Immature natural killer cell (primary cell): ENCODE measurements at places on chromosomes 4 and X. TPM values are rescaled to one million over a fixed set of nuclear protein-coding genes. Genes with fewer than 3 reads are reported as not detected.

DNA sequence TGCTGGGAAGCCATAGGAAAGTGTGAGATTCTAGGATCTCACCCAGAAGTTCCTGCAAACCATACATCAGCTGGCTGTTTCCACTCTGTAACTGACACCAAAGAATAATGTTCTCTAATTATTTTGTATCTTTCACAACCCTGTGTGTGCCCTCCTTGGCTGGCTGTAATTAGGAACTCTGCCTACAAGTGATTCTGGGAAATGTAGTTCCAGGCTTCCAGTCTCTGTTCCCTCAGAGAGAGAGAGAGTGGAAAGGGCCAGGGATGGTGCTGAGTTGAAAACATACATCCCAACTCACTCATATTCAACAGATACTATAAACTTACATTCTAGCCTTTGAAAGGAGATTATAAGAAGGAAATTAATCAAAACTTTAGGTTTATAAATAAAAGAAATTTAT lies 57.5 kb upstream of the C1QTNF7 start:
- H3K27me3 ChIP-seq: peaks cover 8% of the 10 kb centered on the region
- H3K27ac ChIP-seq: no peak overlapping the region
- DNase-seq: no peak
- H3K36me3 ChIP-seq: peaks cover 3% of the 10 kb centered on the region
- H3K4me3 ChIP-seq: no peak overlapping the region

DNA sequence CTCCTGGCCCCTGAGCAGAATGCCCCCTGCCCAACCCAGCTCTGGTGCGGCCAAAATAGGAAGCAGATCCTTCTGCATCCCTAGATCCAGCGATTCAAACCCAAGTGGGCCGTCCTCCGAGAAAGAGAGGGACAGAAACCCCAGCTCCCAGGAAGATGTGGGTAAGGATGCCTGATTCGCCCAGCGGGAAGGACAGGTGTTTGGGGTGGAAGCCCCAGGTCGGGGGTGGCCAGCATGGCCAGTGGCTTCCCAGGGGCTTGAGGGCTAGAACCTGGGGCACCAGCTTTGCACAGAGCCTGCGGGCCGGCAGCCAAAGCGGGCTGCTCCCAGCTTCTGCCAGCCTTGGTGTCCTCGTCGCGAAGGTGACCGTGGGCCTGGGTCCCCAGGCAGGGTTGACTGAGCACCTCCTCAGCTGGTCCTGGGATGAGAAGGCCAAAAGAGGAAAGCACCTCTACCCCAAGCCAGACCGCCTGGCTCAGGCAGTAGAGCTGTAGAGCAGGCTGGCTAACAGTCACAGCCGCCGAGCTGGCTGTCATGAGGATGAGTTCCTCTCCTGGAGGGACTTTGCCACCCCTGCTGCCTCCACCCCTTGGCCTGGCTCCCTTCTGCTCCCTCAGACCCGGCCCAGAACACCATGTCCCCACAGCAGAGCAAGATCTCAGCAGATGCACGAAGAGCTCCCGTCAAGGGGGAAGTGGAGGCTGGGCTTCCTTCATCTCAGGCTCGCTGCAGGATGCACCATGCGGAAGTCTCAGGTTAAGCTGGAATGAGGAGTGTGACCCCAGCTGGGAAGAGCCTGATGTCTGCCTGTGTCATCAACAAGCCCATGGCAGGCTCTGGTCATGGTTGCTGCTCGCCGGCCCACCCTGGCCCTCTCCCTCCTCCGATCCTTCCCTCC lies 59.9 kb downstream of the CPZ start:
- no peak overlapping the region for H3K27ac ChIP-seq
- no peaks in the 10 kb centered on the region for H3K4me1 ChIP-seq
- DNase-seq: no peak
- no peak overlapping the region for H3K4me3 ChIP-seq
- H3K36me3 ChIP-seq: no peaks in the 10 kb centered on the region

DNA sequence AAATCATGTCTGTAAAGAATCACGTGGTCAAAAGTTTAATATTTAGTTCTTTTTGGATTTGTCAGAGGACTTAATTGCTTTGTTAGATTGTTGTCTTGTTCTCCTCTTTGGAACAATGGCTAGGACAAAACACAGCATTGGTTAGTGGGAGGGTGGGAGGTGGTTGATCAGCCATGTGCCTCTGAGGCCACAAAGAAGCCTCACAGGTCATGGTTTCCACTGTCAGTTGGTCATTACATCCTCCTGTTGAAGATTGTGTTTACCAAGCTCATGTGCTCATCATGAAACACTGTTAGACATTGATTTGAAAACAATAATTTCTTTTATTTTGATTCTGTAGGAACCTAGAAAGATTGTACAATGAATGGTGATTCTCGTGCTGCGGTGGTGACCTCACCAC lies 31.9 kb downstream of the ADD1 start:
- DNase-seq: no peak
- peaks cover 71% of the 10 kb centered on the region for H3K4me1 ChIP-seq
- peak overlapping the region; percentile 9 for H3K4me3 ChIP-seq
- H3K27ac ChIP-seq: peak overlapping the region; percentile 60
- H3K36me3 ChIP-seq: peaks cover 9% of the 10 kb centered on the region
- H3K27me3 ChIP-seq: no peaks in the 10 kb centered on the region

GRCh38 chr4:126513596-126513995 lies 1119.2 kb upstream of the INTU start:
- H3K36me3 ChIP-seq: no peaks in the 10 kb centered on the region
- H3K27me3 ChIP-seq: peaks cover 3% of the 10 kb centered on the region
- H3K4me3 ChIP-seq: no peak overlapping the region
- H3K27ac ChIP-seq: no peak overlapping the region
- no peak for DNase-seq

- H3K27ac ChIP-seq: no peak overlapping the region
- H3K4me1 ChIP-seq: no peaks in the 10 kb centered on the region
- H3K36me3 ChIP-seq: no peaks in the 10 kb centered on the region
- DNase-seq: no peak
- no peaks in the 10 kb centered on the region for H3K27me3 ChIP-seq
- no peak overlapping the region for H3K4me3 ChIP-seq
Measured at GRCh38 chr4:86098691-86099090, 261.2 kb downstream of the MAPK10 start.

DNA sequence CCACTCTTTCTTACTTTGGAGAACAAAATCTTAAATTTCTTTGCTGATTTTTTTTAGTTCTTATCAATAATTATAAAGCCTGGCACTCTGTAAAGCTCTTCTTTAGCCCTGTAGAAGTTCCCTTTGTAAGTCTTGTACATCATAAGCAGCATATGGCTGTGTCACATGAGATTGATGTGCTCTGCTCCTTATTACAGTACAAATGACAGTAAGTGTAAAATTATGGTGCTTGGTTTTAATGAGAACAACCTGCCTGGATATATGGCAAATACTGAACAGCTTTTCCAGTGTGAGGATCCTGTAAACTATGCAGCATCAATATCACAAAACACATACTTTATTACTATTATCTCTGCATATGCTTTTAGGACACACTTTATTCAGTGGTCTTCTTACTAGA lies 145.9 kb upstream of the GNPDA2 start:
- H3K4me1 ChIP-seq: no peaks in the 10 kb centered on the region
- DNase-seq: no peak
- H3K4me3 ChIP-seq: no peak overlapping the region
- H3K27me3 ChIP-seq: no peaks in the 10 kb centered on the region

DNA sequence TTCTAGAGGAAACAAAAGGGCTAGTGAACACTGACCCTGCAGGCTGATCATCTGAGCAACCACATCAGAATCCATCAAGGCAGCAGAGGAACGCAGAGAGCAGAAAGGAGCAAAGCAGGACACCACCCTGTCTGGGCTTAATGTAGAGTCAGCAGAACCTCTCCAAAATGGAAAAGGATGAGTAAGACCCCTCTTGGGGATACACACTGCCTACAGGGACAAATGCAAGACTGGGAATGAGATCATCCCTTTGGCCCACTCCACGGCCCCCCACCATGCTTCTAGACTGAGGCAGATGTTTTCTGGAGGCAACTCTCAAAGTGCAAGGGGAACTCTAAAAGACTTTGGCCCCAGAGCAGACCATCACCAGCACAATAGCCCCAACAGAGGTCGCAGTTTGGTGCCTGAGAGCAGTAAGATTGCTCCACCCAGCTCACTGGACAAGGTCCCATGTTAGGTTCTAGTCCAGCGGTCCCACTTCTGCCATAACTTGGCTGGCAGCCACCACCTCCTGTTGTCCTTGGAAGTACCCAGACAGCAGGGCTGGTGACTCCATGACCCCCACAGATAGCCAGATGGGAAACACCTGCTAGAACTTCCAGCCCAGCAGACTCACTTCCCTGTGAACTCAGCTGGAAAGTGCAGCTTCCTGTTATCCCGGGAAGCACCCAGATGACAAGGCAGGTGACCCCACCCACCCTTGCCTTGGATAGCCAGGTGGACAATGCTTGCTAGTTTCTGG lies 372.7 kb downstream of the INPP4B start:
- H3K4me3 ChIP-seq: no peak overlapping the region
- H3K27me3 ChIP-seq: peaks cover 2% of the 10 kb centered on the region
- H3K27ac ChIP-seq: no peak overlapping the region

DNA sequence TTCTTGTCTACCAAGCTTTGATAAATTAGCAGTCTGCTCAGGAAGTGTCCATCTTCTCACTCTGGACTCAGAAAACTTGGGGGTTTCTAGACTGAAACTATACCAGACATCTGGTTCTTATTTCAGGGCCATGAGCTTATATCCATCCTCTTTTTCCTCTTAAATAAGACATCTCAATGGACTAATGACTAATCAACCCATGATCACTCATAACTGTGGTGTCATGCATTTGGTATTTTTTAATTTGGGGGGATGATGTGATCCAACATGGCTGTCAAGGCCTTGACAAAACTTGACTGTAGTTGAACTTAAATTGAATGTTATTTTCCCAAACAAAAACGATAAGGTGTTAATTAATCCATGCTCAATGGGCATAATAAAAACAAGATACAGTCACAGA lies 87.8 kb downstream of the GPRASP3 start:
- no peaks in the 10 kb centered on the region for H3K36me3 ChIP-seq
- H3K27me3 ChIP-seq: no peaks in the 10 kb centered on the region
- no peak overlapping the region for H3K4me3 ChIP-seq

DNA sequence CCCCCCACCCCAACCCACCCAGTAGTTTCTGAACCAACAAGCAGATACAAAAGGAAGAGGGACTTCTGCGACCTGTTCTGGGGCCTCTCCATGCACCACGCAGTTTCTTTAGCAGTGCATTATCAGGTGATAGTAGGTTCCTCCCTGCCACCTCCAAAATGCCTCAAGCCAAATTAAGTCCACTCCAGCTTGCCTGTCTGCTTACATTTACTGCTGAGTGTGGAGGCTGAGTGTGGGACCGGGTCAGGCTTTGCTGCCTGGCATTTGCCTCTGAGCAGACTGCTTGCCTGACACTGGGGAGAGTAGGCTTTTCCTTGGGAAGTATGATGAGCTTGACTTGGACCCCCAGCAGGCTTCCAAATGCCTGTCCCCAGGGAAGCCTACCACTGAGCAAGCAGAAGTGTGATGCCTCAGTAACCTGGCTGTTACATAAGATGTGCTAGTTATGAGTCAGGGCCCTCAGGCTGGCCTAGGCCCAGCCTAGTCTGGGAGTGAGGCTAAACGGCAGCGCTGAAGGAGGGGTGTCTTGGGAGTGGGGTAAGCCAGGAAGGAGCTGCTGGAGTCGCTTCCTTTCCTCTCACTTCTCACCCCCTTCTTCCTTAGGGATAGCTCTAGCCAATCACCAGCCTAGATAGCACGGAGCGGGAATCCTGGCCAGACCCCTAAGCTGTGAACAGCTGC lies 9.0 kb downstream of the TSC22D3 start:
- H3K4me1 ChIP-seq: peaks cover 4% of the 10 kb centered on the region
- no peak overlapping the region for H3K27ac ChIP-seq
- no peak overlapping the region for H3K4me3 ChIP-seq
- no peaks in the 10 kb centered on the region for H3K36me3 ChIP-seq

GRCh38 chr4:177131736-177132135 lies 177.9 kb upstream of the NEIL3 start:
- no peak overlapping the region for H3K4me3 ChIP-seq
- no peaks in the 10 kb centered on the region for H3K36me3 ChIP-seq
- no peak for DNase-seq
- peaks cover 1% of the 10 kb centered on the region for H3K27me3 ChIP-seq
- H3K27ac ChIP-seq: no peak overlapping the region

- peaks cover 9% of the 10 kb centered on the region for H3K36me3 ChIP-seq
- DNase-seq: no peak
- no peaks in the 10 kb centered on the region for H3K4me1 ChIP-seq
- H3K27me3 ChIP-seq: peaks cover 5% of the 10 kb centered on the region
- H3K4me3 ChIP-seq: no peak overlapping the region
Measured at GRCh38 chr4:163195247-163195765, 28.6 kb upstream of the NAF1 start.

DNA sequence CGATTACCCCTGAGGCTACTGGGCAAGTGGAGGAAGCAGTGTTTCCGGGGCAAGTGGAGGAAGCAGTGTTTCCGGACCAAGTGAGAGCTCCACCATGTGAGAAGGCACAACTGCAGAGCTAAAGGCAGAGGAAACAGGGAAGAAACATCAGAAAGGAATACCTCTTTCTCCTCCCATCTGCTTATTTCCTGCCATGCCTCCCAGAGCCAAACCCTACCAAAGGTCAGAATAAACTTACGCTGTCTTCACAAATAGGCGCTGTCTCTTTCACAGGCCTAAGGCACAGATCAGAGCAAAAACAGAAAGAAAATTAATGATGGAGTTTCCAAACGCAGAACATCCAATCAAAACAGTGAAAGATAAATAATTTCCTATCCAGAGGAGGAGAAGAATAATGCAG lies 153.0 kb downstream of the ATOH1 start:
- no peak overlapping the region for H3K4me3 ChIP-seq
- DNase-seq: no peak
- peaks cover 8% of the 10 kb centered on the region for H3K36me3 ChIP-seq
- H3K4me1 ChIP-seq: no peaks in the 10 kb centered on the region
- peaks cover 5% of the 10 kb centered on the region for H3K27me3 ChIP-seq

DNA sequence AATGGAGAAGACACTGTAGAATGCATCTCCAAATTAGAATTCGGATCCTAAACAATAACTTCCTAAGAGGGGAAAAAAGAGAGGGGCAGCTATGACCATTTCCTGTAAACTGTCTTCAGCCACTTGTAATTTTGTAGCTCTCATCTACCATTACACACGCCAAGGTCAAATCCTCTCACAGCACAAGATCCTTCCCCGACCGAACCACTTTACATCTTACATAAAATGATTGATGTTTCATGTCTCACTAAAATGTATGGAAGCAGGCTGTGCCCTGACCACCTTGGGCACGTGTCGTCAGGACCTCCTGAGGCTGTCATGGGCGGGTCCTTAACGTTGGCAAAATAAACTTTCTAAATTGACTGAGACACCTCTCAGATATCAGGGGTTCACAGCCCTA lies 24.1 kb upstream of the PBDC1 start:
- peak; percentile 55 for DNase-seq
- H3K4me1 ChIP-seq: peaks cover 22% of the 10 kb centered on the region
- H3K27ac ChIP-seq: peak overlapping the region; percentile 97

GRCh38 chr4:28228561-28229491 lies 1368.2 kb downstream of the STIM2 start:
- H3K36me3 ChIP-seq: no peaks in the 10 kb centered on the region
- no peaks in the 10 kb centered on the region for H3K27me3 ChIP-seq
- H3K4me3 ChIP-seq: no peak overlapping the region

Gene AWAT2
- polyA plus RNA-seq: not detected

Gene SHROOM2
- not detected for polyA plus RNA-seq

Gene DCLK2
- not detected for polyA plus RNA-seq

Gene MGAT4D
- polyA plus RNA-seq: not detected

Gene CT45A3
- polyA plus RNA-seq: not detected

Gene GYPE
- polyA plus RNA-seq: 3.7 TPM
